ENCODE measurements at places on chromosomes 12 and 14.

DNA sequence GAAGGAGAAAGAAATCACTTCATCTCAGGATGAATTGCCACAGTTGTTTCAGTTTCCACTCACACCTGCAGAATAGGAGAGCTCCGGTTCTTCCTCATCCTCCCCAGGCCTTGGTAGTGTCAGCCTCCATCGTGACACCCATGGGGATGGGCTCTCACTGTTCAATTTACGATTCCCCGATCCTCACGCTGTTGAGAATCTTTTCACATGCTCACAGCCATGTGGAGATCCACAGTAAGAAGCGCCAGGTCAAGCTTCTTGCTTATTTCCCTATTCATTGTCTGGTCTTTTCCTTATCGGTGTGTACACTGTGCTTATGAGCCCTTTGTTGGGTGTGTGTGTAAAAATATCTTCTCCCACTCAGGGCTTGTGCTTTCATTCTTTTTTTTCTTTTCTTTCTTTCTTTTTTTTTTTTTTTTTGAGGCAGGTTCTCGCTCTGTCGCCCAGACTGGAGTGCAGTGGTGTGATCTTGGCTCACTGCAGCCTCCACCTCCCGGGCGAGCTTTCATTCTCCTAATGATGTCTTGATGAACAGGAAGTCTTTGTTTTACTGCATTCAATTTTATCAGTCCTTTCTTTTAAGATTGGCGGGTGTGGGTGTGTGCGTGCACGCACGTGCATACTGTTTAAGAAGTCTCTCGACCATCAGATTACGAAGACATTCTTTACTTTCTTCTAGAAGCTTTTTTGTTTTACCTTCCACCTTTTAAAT is 21.5 kb downstream of the RIN3 start:
- H3K27me3 ChIP-seq, result no peaks in the 10 kb centered on the region
- H3K27ac ChIP-seq, result peak overlapping the region; percentile 92
- peak overlapping the region; percentile 82 for H3K4me3 ChIP-seq
- DNase-seq, result peak; percentile 76
- no peaks in the 10 kb centered on the region for H3K36me3 ChIP-seq

DNA sequence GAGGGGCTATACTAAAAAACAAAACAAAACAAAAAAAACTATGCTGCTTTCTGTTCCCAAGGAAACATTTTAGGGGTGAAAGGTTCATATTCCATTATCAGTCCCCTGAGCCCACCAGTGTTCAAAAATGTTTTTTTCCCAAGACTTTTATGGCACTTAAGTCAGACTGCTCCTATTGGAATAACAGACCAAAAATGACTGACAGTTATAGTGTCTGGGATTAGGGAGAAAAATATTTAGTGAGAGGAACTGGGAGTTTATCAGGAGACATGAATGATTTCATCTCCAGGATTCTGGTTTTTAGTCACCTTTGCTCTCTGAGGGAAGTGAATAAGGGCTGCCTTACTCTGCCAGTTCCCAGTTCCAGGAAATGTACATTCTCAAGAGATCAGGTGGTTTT is 68.0 kb downstream of the PDE3A start:
- no peak overlapping the region for H3K4me3 ChIP-seq
- no peaks in the 10 kb centered on the region for H3K4me1 ChIP-seq
- no peak for DNase-seq
- peaks cover 3% of the 10 kb centered on the region for H3K27me3 ChIP-seq
- no peaks in the 10 kb centered on the region for H3K36me3 ChIP-seq

- no peak overlapping the region for H3K4me3 ChIP-seq
- H3K27me3 ChIP-seq, result no peaks in the 10 kb centered on the region
- H3K4me1 ChIP-seq, result no peaks in the 10 kb centered on the region
- H3K27ac ChIP-seq, result no peak overlapping the region
- H3K36me3 ChIP-seq, result no peaks in the 10 kb centered on the region
Measured at GRCh38 chr12:95601091-95601961, 50.0 kb upstream of the USP44 start.

- H3K27me3 ChIP-seq, result no peaks in the 10 kb centered on the region
- DNase-seq, result no peak
- peaks cover 28% of the 10 kb centered on the region for H3K4me1 ChIP-seq
- no peak overlapping the region for H3K27ac ChIP-seq
- peaks cover 6% of the 10 kb centered on the region for H3K36me3 ChIP-seq
Measured at GRCh38 chr12:104752016-104752415, 206.1 kb downstream of the SLC41A2 start.

- H3K4me3 ChIP-seq, result no peak overlapping the region
- no peaks in the 10 kb centered on the region for H3K36me3 ChIP-seq
- no peaks in the 10 kb centered on the region for H3K4me1 ChIP-seq
- DNase-seq, result no peak
Measured at GRCh38 chr12:2432856-2433255, 361.9 kb upstream of the FKBP4 start.

DNA sequence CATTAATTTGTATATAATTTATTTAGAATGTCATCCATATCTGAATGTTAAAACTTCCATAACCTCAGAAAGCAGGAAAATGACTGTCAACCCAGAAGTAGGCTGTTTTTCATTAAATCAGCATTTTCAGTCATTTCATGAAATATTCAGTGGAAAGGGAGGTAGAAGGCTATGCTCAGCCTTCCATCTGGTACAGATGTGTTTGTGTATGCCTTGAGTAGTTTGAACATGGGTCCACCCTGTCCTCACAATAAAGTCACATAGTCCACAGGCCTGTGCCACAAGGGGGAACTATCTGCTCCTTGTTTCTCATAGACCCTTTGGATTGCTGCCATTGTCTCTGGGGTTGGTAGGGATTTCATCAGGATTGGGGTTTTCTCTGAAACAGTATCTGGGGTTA is 9.1 kb downstream of the LACRT start:
- no peaks in the 10 kb centered on the region for H3K4me1 ChIP-seq
- H3K27me3 ChIP-seq, result peaks cover 62% of the 10 kb centered on the region
- H3K36me3 ChIP-seq, result peaks cover 7% of the 10 kb centered on the region
- H3K4me3 ChIP-seq, result no peak overlapping the region
- DNase-seq, result no peak
